ENCODE measurements at places on chromosomes 4 and X.
A peak's percentile ranks its signal among the peaks of the same experiment; 100 is the strongest.

GRCh38 chr4:42554072-42554471 lies 102.8 kb downstream of the ATP8A1 start:
- DNase-seq = no peak

DNA sequence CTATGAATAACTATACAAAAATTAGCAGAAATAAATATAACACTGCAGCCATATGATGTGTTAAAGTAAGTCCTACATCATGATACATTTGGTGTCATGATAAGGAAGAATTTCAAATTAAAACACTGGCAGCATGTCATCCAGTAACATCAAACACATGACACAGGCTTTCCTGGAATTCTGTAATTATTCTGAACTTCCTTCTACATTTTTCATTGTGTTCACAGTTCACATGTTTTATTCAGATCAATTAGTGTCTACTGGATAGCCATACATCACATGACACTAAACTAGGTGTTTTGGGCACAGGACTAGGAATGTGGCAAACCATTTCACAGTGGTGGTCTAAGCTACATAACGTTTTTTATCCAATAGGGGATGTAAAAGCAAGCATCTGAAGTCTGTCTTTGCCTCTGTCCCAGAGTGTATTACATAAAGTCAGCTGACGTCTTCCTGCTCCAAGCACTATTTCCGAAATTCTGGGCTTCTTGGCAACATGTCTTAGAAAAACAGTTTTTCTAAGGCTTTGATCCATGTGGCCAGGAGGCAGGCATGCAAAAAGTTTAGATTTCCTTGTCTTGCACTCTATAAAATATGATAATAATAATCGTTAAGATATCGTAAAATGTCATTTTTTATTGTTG lies 707.9 kb downstream of the CENPC start:
- no peak for DNase-seq

DNA sequence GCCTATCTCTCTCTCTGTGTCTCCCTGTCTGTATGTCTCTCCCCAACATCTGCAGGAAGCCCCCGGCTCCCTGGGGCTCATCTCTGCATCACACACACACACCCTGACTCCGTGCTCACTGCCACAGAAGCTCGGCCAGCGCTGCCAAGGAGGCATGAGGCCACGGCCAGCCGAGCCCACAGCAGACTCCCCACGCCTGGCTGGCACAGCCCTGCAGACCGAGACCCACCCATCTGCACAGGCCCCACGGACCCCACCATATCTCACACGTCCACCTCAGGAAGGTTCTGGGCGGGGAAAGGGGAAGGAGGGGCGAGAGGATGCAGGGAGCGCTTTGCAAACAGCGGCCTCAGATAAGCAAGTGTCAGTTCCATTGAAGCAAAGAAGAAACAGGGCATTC lies 28.5 kb upstream of the SLC25A6 start:
- peak; percentile 43 for DNase-seq

GRCh38 chrX:103782640-103783039 lies 6.0 kb downstream of the PLP1 start:
- no peak for DNase-seq

- no peak for DNase-seq
Observed at GRCh38 chr4:155001251-155001650, 207.2 kb upstream of the NPY2R start.

DNA sequence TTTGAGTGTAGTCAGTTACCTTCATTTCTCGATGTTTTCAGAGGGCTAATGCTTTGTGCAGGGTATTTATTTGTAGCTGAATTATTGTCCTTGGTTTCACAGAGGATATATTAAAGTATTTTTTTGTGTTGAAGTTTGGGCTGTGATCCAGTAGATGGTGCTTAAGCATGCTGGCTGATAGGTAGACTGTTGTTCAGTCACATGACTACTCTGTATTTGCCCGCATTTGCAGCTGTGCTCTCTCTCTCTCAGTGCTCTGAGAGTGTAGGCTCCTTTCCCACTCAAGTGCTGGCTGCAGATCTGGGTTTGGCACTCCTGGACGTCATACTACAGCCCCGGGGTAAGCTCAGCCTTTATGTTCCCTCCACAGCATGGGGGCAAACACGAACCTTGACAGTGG lies 21.7 kb downstream of the RAB40AL start:
- no peak for DNase-seq

GRCh38 chr4:26076000-26076587 lies 162.1 kb downstream of the SMIM20 start:
- no peak for DNase-seq

DNA sequence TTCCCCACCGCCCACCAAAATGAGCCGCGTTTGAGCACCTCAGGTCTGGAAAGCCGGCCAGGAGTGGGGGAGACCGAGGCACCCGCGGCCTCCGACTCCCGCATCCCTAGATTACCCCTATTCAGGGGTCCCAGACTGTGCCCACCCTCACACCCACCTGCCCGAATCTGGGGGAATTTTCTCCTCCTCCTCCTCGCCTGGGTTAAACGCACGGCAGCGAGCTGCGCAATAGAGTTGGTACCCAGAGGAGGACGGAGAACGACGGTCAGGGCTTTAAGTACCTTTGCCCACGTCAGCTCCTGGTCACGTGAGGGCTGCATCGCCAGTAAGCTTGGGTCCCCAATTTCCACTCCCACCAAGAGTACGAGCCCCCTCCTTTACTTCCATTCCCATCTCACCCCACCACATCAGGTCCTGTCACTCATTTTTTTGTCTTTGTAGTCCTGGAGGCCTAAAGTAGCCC lies at the start of gene ARMCX2:
Gene ARMCX2 (minus strand): TSS at position 250 of the 463 bp plus-strand sequence. CDS start 2,262 bp downstream, outside the sequence.
- no peak for DNase-seq

DNA sequence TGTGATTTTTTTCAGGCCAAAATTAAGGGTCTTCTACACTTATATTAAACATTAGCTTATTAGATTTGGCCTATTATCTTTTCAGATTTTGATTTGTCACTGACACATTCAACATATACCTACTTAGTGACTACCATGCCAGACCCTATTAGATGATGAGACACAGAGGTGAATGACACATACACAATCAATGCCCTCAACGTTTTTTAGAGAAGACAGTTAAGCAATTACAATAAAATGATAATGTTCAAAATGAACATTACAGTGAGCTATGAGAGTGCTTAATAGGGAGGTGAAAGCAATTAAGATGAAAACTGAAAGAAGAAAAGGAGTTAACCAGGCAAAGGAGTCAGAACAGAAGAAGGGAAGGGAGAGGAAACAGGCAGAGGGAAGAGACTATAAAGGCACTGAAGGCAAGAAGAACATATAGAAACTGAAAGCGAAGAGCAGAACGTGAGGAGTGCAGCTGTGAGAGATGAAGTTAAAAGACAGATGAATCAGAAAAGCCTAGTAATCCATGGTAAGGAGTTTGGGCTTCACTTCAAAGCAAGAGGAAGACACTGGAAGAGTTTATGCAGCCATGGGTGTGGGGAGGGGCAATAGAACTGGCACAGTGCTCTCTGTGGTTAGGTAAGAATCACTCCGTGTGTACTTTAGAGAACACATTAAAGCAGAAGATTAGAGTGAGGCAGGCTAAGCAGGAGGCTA lies 119.0 kb downstream of the REELD1 start:
- DNase-seq = no peak

DNA sequence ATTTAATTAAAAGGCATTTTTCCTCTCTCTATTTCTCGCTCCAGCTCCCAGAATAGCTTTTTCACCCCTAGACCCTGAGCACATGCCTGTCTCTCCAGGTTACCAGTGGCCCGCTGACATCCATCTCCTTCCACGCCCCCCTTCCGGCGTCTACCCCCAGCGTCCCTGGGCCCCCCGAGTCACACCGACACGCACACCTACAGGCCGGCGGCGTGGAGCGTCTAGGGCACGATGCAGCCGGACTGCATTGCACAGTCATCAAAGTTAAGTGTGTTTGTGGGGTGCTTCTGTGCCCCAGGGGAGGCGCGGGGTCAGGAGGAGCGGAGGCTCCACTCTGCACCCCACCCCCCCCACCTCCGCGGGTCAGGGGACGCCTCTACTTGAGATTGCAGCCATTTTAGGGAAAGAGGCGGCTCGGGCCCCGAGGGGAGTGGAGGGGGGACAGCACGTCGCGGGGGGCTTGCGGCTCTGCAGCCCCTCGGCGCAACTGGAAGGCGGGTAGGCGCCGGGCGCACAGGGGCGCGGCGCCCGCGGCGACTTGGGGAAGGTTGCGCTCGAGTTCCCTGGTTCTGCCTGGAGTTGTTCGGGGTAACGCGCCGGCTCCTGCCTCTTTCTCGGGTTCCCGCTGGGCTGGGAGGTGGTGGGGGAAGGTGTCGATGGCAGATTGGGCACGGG lies 112.7 kb downstream of the DHX15 start:
- DNase-seq = peak; percentile 61

DNA sequence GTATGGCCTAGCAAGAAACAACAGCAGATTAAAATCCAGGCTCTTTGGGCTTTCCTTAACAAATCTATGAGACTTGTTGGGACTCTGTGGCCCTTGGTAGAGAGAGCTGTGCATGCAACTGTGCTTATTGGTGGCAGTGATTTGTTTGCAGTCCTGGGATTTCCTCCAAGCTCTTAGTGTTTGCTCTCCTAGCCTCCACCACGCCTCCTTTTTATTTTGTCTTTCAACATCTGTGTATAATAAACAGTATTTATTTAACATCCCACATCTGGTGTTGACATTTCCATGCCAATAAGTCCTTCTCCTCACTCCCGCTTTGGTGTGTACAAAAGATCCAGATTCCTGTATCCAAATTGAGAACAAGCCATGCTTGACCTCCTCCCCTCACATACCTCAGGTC lies 3.1 kb downstream of the TNMD start:
- no peak for DNase-seq

- no peak for DNase-seq
Observed at GRCh38 chrX:22148565-22148964, 116.4 kb downstream of the PHEX start.

DNA sequence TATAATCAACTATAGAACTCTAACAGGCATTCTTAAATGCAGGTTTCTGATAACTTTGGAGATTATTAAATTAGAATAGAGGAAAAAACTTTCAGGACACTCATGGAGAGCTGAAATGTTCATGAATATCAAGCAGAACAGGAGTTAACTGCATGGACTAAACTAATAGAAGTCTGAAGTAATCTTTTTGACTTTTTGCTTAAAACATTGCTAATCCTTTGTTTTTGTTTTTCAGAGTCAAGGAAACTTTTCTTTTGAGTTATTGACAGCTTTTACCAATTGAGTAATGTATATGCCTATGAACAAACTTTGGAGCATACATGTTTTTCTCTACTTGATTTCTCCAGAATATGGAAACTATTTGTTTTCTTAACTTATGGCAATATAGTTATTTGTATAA lies 112.5 kb downstream of the EIF4E start:
- no peak for DNase-seq

DNA sequence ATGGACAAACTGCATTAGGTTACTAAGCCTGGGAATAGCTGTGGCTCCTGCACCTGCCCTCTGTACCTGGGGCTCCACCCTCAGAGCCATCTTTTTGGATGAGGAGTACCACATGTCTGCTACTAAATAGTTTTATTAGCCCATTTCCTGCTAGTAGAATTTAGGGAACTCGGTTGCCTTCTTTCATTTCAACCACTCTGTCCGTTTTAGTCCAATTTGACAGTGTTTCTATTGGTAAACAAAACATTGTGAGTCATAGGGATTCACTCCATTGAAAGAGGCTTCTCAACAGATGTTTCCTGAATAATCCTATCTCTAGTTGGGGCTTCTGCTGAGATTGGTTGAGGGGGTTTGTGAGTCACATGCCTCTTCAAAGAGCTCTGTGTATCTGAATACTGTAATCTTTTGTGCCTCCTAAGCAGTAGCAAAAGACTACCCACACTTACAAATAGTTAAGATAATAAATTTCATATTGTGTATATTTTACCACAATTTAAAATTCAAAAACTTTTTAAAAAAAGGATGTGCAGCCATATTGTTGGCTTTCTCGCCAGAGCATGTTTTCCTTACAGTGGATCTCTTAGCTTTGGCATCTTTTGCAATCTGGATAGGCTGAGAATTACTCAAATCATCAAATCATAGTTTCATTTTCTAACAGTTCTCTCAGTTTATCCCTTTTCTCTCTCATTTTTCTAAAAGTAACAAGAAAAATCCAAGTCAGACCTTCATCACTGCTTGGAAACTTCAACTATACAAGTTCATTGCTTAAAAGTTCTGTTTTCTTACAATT lies 9.9 kb downstream of the FAM200B start:
- DNase-seq = no peak

DNA sequence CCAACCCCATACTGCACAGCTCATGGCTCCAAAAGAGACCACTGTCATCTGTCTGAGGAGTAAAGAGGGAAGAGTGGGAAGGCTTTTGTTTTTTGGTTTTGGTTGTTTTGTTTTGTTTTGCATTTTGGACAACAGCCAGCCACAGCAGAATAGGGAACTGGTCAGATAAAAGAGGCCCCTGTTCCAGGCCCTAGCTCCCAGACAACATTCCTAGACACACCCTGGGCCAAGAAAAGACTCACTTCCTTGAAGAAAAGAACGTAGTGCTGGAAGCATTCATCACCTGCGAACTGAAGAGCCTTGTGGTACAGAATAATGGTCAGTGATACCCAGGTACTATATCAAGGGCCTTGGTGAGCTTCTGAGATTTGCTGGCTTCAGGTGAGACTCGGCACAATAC lies 619.4 kb upstream of the SPANXN1 start:
- no peak for DNase-seq
